ENCODE measurements at places on chromosomes 13 and 19. TPM values are rescaled to one million over a fixed set of nuclear protein-coding genes. Genes with fewer than 3 reads are reported as not detected.

GRCh38 chr13:49638030-49638743 is 9.9 kb downstream of the ARL11 start:
- H3K36me3 ChIP-seq = no peaks in the 10 kb centered on the region
- H3K27ac ChIP-seq = no peak overlapping the region
- H3K4me3 ChIP-seq = no peak overlapping the region
- H3K4me1 ChIP-seq = peaks cover 6% of the 10 kb centered on the region
- no peak for DNase-seq
- no peaks in the 10 kb centered on the region for H3K27me3 ChIP-seq

DNA sequence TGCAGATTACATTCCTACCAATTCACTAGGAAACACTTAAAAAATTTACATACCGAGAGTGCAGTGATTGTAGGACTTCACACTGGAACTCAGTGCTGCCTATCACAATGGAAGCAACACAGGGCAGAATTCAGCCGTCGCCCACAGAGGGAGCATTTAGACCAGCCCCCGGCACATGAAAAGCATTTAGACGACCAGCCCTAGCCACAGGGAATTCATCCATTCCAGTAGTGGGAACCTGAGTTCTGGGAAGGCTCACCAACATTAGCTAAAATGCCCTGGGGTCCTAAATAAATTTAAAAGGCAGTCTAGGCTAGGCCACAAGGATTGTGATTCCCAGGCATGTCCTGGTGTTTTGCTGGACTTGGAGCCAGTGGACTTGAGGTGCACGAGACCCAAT is 155.2 kb downstream of the LIG4 start:
- H3K27ac ChIP-seq = no peak overlapping the region
- H3K36me3 ChIP-seq = no peaks in the 10 kb centered on the region
- no peak for DNase-seq

DNA sequence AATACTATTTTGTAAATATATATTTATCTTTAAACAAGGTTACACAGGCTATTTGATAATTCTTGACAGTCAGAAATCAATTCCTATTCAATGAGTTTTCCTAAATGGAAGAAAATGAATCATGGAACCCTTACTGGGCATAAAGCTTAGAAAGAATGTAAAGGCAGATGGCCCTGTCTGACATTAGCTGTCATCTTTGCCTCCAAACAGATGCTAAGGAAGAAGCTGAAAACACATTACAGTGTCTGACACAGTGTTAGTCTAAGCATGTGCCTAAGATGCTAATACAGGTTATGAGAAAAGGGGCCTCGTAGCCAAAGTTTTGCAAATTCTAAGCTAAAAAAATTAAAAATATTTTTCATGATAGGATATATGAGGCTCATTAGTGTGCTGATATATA is 112.8 kb downstream of the ITGBL1 start:
- H3K27me3 ChIP-seq = no peaks in the 10 kb centered on the region
- no peak for DNase-seq
- no peak overlapping the region for H3K27ac ChIP-seq
- no peak overlapping the region for H3K4me3 ChIP-seq
- H3K4me1 ChIP-seq = no peaks in the 10 kb centered on the region
- H3K36me3 ChIP-seq = no peaks in the 10 kb centered on the region

- H3K4me1 ChIP-seq = no peaks in the 10 kb centered on the region
- H3K27me3 ChIP-seq = peaks cover 4% of the 10 kb centered on the region
- H3K4me3 ChIP-seq = no peak overlapping the region
- no peak for DNase-seq
- H3K36me3 ChIP-seq = peaks cover 28% of the 10 kb centered on the region
- H3K27ac ChIP-seq = no peak overlapping the region
Measured at GRCh38 chr19:50268041-50268440, 61.1 kb downstream of the KCNC3 start.

Gene SMAD9
- total RNA-seq = 0.98 TPM

Data from suprapubic skin (tissue), 4 donors.